ENCODE measurements at places on chromosomes 1 and 21.

DNA sequence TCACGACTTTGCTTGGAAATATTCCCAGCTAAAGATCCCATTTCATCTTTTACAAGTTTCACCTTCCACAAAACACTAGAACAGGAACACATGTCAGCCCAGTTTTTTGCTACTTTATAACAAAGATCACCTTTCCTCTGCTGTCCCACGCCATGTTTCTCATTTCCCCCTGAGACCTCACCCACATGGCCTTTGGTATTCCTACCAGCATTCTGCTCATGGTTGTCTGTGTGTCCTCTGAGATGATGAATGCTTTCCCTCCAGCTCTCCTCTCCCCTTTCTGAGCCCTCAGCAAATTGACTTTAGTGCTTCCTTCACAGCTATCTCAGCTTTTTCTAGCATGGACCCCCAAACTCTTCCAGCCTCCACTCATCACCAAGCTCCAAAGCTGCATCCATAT, 32.3 kb upstream of the ABCG1 start:
- H3K36me3 ChIP-seq: no peaks in the 10 kb centered on the region
- no peaks in the 10 kb centered on the region for H3K4me1 ChIP-seq
- no peak for DNase-seq
- H3K27me3 ChIP-seq: peaks cover 7% of the 10 kb centered on the region
- no peak overlapping the region for H3K27ac ChIP-seq

GRCh38 chr1:87179076-87179810, 149.4 kb upstream of the LMO4 start:
- H3K36me3 ChIP-seq: no peaks in the 10 kb centered on the region
- H3K27ac ChIP-seq: no peak overlapping the region
- H3K4me1 ChIP-seq: no peaks in the 10 kb centered on the region

GRCh38 chr1:111164151-111164550, 24.1 kb downstream of the CEPT1 start:
- H3K27ac ChIP-seq: no peak overlapping the region
- H3K27me3 ChIP-seq: peaks cover 1% of the 10 kb centered on the region
- peaks cover 12% of the 10 kb centered on the region for H3K4me1 ChIP-seq

DNA sequence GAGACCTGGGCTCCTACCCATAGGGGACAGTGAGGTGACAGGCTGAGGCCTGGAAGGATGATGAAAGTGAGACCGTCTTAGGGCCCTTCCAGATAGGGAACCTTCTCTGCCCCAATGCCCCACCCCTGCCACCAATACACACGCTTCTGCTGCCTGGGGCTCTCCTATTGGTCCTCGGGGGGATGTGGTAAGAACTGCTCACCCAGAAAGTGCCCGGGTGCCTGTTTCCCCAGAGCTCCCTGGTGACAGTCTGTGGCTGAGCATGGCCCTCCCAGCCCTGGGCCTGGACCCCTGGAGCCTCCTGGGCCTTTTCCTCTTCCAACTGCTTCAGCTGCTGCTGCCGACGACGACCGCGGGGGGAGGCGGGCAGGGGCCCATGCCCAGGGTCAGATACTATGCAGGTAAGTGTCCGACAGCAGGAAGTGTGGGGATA, 948 bp downstream of the SEMA4A start:
- H3K27me3 ChIP-seq: peaks cover 13% of the 10 kb centered on the region
- H3K4me1 ChIP-seq: peaks cover 39% of the 10 kb centered on the region
- no peak overlapping the region for H3K27ac ChIP-seq
- no peak overlapping the region for H3K4me3 ChIP-seq
- no peaks in the 10 kb centered on the region for H3K36me3 ChIP-seq

GRCh38 chr1:44217809-44218410, 4.6 kb downstream of the DMAP1 start:
- peak; percentile 35 for DNase-seq
- no peak overlapping the region for H3K4me3 ChIP-seq
- no peak overlapping the region for H3K27ac ChIP-seq
- 0 out of 2 replicates have a peak, but pooled peaks cover 10% of the 10 kb centered on the region for H3K36me3 ChIP-seq
- H3K27me3 ChIP-seq: peaks cover 2% of the 10 kb centered on the region

DNA sequence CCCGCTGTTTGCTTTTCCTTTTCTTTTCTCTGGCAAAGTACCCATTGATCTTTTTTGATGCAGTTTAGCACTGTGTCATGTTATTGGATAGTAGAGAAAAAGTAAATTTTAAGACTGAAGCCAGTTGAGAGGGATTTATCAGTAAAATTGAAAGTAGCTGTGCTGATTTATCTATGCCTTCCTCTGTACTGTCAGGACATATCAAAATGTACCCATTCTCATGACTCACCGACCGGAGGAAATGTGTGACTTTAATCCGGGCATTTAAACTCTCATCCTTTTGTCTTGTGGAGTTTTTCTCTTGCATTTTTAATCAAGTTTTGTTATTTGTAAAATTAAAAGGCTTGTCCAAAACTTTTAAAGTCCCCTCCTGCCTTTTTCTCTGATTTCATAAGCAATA, 276.6 kb upstream of the FMN2 start:
- no peaks in the 10 kb centered on the region for H3K36me3 ChIP-seq
- peaks cover 57% of the 10 kb centered on the region for H3K4me1 ChIP-seq
- H3K4me3 ChIP-seq: peak overlapping the region; percentile 73
- 0 out of 2 replicates have a peak, but pooled peaks cover 5% of the 10 kb centered on the region for H3K27me3 ChIP-seq
- H3K27ac ChIP-seq: peak overlapping the region; percentile 87

- peaks cover 23% of the 10 kb centered on the region for H3K4me1 ChIP-seq
- no peak overlapping the region for H3K4me3 ChIP-seq
- no peaks in the 10 kb centered on the region for H3K27me3 ChIP-seq
- peaks cover 48% of the 10 kb centered on the region for H3K36me3 ChIP-seq
- H3K27ac ChIP-seq: no peak overlapping the region
- no peak for DNase-seq
Observed at GRCh38 chr1:230242326-230242725, 175.3 kb downstream of the GALNT2 start.

DNA sequence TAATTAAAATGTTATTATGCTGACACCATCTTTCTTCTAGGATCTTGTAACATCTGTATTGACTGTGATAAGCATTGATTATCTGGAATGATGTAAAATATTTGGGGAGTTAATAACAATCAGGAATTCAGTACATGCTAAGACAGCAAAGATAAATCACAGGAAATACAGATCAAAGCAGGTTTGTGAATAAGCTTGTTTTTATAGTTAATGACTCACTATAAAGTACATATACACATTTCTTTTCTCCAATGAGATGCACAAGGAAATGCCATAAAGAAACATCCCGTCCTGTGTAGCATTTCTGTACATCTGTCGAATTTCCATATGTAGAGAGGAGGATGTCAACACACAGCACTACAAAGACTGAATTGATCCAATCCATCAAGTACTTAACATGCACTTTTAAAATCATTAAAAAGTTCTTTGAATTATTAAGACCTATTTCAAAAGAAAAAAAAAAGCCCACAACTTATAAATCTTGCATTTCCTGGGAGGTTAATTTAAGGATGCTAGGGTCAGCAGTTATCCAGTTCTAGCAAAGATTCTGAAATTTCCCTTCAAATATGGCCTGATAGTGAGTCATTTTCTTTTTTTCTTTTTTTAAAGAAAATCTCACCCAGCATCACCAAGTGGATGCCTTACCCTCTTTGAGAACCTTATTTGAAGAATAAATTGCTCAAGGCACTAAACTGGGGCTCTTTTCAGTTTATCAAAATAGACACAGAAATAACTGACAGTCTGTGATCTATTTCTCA, 243.2 kb upstream of the NR5A2 start:
- peak; percentile 15 for DNase-seq
- no peak overlapping the region for H3K27ac ChIP-seq

GRCh38 chr1:193438312-193438711, 251.9 kb upstream of the B3GALT2 start:
- no peak overlapping the region for H3K4me3 ChIP-seq
- no peak overlapping the region for H3K27ac ChIP-seq
- peaks cover 7% of the 10 kb centered on the region for H3K36me3 ChIP-seq
- no peak for DNase-seq
- no peaks in the 10 kb centered on the region for H3K4me1 ChIP-seq
- H3K27me3 ChIP-seq: no peaks in the 10 kb centered on the region

GRCh38 chr1:54273795-54274163, 73.8 kb downstream of the MRPL37 start:
- DNase-seq: no peak
- peaks cover 5% of the 10 kb centered on the region for H3K27me3 ChIP-seq
- peak overlapping the region; percentile 77 for H3K4me3 ChIP-seq

DNA sequence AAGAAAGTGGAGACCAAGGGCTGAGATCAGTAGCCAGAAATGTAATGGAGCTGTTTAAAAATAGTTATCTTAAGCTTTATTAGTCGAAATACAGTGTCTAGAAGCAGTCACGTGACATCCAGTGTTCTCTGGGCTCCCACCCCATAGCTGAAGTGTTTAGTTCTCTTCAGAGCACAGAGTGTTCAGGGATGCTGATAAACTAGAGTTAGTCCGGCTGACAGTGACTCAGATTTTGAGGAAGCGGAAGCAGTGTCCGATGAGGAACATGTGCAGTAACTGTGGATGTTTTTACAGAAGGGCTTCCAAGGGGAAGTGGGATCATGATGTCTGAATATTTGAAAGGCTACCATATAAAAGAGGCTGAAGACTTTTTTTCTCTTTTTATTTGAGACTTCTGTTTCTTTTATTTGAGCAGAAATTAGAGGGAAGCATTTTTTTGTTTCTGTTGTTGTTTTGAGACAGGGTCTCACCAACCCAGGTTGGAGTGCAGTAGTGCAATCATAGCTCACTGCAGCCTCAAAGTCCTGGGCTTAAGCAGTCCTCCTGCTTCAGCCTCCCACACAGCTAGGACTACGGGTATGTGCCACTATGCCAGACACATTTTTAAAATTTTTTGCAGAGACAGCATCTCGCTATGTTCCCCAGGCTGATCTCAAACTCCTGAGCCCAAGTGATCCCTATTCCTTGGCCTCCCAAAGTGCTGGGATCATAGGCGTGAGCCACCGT, 124.2 kb downstream of the GALNT2 start:
- H3K4me1 ChIP-seq: peaks cover 29% of the 10 kb centered on the region
- H3K27me3 ChIP-seq: no peaks in the 10 kb centered on the region

GRCh38 chr1:110879758-110880606, 7.0 kb downstream of the CD53 start:
- no peaks in the 10 kb centered on the region for H3K36me3 ChIP-seq
- no peaks in the 10 kb centered on the region for H3K27me3 ChIP-seq
- no peaks in the 10 kb centered on the region for H3K4me1 ChIP-seq

DNA sequence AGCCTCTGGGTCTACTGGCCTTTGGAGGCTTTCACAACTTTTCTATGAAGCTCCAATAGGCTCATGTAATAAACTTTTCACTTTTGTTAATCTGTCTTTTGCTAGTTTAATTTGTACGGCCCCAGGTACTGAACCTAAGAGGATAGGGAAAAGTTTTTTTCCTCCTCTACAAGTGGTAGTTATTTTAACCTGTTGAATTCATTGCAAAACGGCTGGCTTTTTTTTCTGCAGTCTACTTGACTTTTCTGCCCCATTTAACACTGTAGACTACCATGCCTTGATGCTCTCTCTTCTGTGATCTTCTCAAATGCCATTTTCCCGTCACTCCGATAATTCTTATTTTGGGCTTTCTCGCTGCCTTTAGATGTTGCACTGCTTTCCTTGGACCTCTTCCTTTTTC, 43.6 kb upstream of the DR1 start:
- H3K27me3 ChIP-seq: peaks cover 2% of the 10 kb centered on the region
- no peak overlapping the region for H3K27ac ChIP-seq
- H3K4me1 ChIP-seq: peaks cover 7% of the 10 kb centered on the region

- no peak overlapping the region for H3K27ac ChIP-seq
- H3K36me3 ChIP-seq: no peaks in the 10 kb centered on the region
- H3K4me3 ChIP-seq: no peak overlapping the region
- H3K4me1 ChIP-seq: peaks cover 12% of the 10 kb centered on the region
- DNase-seq: no peak
Observed at GRCh38 chr1:167627865-167628641, 2.0 kb upstream of the RCSD1 start.

GRCh38 chr1:178278916-178279686, 185.2 kb downstream of the RASAL2 start:
- H3K27ac ChIP-seq: no peak overlapping the region
- peaks cover 86% of the 10 kb centered on the region for H3K4me1 ChIP-seq

GRCh38 chr1:14113841-14114567, 414.0 kb downstream of the PRDM2 start:
- no peak for DNase-seq
- no peaks in the 10 kb centered on the region for H3K4me1 ChIP-seq
- peaks cover 8% of the 10 kb centered on the region for H3K36me3 ChIP-seq
- no peaks in the 10 kb centered on the region for H3K27me3 ChIP-seq
- no peak overlapping the region for H3K27ac ChIP-seq

DNA sequence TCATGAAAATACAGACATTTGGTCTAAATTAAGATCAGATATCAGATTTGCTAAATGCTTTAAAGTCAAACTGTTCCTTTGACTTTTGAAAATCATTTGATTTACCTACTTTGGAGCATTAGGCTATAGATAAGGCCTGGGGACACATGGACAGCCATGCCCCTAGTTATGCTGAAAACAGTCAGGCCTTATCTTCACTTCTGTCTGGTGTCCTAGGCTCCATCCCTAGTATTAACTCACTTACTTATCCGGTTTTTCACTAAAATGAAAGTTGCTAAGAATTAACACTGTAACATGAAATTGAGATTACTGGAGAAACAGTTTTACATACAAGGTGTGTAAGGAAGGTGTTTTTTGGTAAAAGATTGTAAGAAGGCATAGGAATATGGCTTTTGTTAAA, 4.5 kb upstream of the CATSPERE start:
- DNase-seq: no peak
- H3K27ac ChIP-seq: no peak overlapping the region
- no peak overlapping the region for H3K4me3 ChIP-seq
- H3K27me3 ChIP-seq: no peaks in the 10 kb centered on the region
- H3K36me3 ChIP-seq: peaks cover 11% of the 10 kb centered on the region

- DNase-seq: no peak
- peaks cover 11% of the 10 kb centered on the region for H3K36me3 ChIP-seq
- peaks cover 35% of the 10 kb centered on the region for H3K4me1 ChIP-seq
- no peaks in the 10 kb centered on the region for H3K27me3 ChIP-seq
Observed at GRCh38 chr1:246283771-246284410, 223.2 kb downstream of the SMYD3 start.

DNA sequence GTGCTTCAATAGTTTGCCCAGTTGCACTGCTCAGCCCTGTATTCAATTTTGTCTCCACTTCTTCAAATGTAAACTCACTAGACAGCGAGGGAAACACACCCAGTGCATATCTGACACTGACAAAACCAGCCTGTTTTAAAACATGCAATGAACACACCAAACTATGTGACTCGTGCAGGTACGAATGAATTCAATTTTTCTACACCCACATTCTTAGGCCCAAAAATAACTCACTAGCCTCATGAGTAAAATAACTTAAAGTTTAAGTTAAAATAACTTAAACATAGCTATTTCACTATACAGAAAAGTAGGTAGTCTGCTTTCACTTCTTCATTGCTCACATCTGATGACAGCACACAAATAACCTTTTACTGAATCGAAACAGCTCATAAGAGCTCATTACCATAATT, 21.1 kb downstream of the TTC13 start:
- no peaks in the 10 kb centered on the region for H3K36me3 ChIP-seq
- H3K4me1 ChIP-seq: peaks cover 6% of the 10 kb centered on the region
- no peak for DNase-seq

DNA sequence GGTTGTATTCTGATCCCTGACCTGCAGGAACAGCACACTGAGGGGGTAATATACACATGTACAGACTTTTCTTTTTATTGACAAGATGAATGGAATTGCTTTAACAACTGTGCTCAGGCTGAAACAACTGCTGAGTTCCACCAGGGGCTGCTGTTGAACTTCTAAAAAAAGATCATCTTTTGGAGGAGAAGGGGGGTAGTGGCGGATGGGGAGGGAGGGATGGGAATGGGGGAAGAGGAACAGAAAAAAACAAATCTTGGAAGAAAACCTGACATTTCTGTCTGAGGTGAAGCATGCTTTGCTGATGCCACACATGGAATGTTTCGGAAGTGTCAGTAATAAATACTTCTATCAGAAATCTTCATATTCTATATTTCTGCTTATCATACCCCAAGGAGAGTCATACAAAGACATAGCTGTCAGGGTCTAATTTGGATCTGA, 75.0 kb downstream of the RWDD3 start:
- H3K36me3 ChIP-seq: no peaks in the 10 kb centered on the region
- H3K27ac ChIP-seq: no peak overlapping the region
- H3K4me1 ChIP-seq: no peaks in the 10 kb centered on the region
- peak; percentile 18 for DNase-seq
